Upper lobe of right lung (tissue), 1 donor: ENCODE measurements at places on chromosomes 4 and X.

DNA sequence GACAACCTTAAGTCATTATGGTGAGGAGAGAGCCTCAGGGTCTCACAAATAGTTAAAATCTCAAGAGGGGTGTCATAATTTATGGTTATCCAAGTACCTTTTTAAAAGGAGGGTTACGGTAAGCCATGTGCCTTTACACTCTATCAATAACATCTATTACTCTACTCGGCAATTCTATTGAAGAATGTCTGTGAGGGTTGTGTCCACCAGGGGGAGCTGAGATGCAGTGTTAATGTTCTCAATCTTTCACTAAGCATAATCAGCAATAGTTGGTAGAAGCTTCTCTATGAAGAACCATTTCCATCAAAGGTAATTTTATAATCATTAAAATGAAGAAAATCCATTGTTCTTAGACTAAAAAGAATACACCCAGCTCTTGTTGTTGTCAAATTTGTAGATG lies 457.4 kb downstream of the CENPC start:
- H3K27ac ChIP-seq = no peak overlapping the region
- H3K4me3 ChIP-seq = no peak overlapping the region
- no peak for DNase-seq
- no peaks in the 10 kb centered on the region for H3K27me3 ChIP-seq
- H3K36me3 ChIP-seq = no peaks in the 10 kb centered on the region

GRCh38 chr4:38452009-38452408 lies 212.0 kb upstream of the KLF3 start:
- no peaks in the 10 kb centered on the region for H3K4me1 ChIP-seq
- no peaks in the 10 kb centered on the region for H3K36me3 ChIP-seq
- no peak overlapping the region for H3K27ac ChIP-seq
- H3K4me3 ChIP-seq = no peak overlapping the region
- H3K27me3 ChIP-seq = no peaks in the 10 kb centered on the region

DNA sequence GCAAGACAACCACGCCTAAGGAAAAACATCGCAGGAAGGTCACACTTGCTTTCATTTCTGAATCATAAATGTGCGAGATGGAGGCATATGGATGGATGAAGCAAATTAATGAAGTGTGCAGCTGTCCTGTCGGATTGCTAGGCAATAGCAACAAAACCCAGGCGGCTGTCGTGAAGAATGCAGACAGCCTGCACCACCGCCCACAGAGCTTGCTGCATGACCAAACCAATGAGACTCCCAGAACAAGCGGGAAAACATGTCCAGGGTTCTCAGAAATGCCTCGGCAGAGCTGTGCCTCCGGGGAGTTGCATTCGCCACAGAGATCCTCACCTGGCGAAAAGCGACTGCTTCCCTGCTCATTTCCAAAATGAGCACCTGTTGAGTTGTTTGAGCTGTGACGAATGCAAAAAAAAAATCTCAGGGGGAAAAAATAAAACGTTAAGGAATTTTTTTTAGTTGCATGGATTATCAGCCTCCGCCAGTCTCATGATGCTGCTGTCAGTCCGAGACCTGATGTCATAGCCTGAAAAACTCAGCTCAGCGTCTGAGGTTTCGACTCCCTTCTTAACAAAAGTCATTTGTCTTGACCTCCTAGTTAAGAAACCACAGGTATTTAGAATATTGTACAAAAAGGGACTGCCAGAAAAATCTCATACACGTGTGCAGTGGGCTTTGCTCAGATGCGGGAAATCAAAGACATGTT lies 155.5 kb upstream of the MXRA5 start:
- H3K27me3 ChIP-seq = no peaks in the 10 kb centered on the region
- H3K27ac ChIP-seq = no peak overlapping the region
- no peak overlapping the region for H3K4me3 ChIP-seq
- H3K36me3 ChIP-seq = no peaks in the 10 kb centered on the region
- no peaks in the 10 kb centered on the region for H3K4me1 ChIP-seq

DNA sequence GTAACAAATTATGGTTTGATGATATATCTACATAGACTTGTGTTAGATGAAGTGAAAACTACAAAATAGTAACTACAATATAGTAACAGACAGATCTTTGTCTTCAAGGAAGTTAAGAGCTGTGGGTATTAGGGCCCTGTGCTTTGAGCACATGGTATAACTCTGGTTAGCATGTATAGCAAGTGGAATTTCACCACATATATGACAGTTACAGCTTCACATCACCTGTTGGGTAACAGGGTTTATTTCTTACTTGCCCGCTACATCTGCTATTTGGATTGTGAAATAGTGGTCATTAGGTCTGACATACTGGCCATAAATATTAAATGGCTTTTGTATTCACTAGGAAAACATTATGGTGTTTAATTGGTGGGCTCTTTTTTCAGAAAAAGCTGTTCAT lies 20.2 kb downstream of the OFD1 start:
- H3K4me3 ChIP-seq = no peak overlapping the region
- DNase-seq = no peak
- no peak overlapping the region for H3K27ac ChIP-seq
- no peaks in the 10 kb centered on the region for H3K27me3 ChIP-seq
- no peaks in the 10 kb centered on the region for H3K4me1 ChIP-seq
- H3K36me3 ChIP-seq = peaks cover 12% of the 10 kb centered on the region

GRCh38 chrX:74578137-74578536 lies 36.3 kb downstream of the RLIM start:
- no peaks in the 10 kb centered on the region for H3K36me3 ChIP-seq
- no peaks in the 10 kb centered on the region for H3K4me1 ChIP-seq
- H3K27ac ChIP-seq = no peak overlapping the region
- no peak for DNase-seq
- H3K27me3 ChIP-seq = no peaks in the 10 kb centered on the region

- H3K4me3 ChIP-seq = no peak overlapping the region
- H3K36me3 ChIP-seq = no peaks in the 10 kb centered on the region
- DNase-seq = no peak
These were observed 1213.4 kb downstream of the STIM2 start for GRCh38 chr4:28073860-28074555.

- H3K4me1 ChIP-seq = no peaks in the 10 kb centered on the region
- H3K27ac ChIP-seq = no peak overlapping the region
- H3K27me3 ChIP-seq = no peaks in the 10 kb centered on the region
- H3K36me3 ChIP-seq = no peaks in the 10 kb centered on the region
These were observed 488.7 kb downstream of the TRIML1 start for GRCh38 chr4:188627892-188628291.

- H3K4me1 ChIP-seq = no peaks in the 10 kb centered on the region
- DNase-seq = no peak
- no peak overlapping the region for H3K4me3 ChIP-seq
- no peaks in the 10 kb centered on the region for H3K36me3 ChIP-seq
These were observed 284.1 kb downstream of the ANTXR2 start for GRCh38 chr4:79788884-79789283.

GRCh38 chr4:8742546-8742945 lies 129.1 kb downstream of the HMX1 start:
- no peak overlapping the region for H3K27ac ChIP-seq
- H3K4me1 ChIP-seq = no peaks in the 10 kb centered on the region
- peak; percentile 42 for DNase-seq
- H3K27me3 ChIP-seq = peaks cover 7% of the 10 kb centered on the region
- no peak overlapping the region for H3K4me3 ChIP-seq
- H3K36me3 ChIP-seq = no peaks in the 10 kb centered on the region

DNA sequence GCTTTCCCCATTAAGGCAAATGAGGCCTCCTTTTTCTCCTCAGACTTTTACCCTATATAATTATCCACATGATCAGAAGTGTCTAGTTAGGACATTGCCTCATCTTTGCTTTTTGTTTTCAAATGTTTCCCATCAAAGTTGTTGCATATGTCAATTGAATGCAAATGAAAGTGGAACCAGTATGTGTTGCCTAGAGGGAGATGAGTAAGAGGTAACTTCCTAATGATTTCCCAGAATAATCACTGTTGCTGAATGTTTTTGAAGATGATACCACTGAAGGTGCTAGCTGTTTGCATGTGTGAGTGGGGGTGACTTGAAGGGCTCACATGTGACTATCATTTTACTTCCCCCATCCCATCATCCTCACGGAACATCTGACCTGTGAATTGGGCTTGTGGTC lies 33.9 kb downstream of the PAK3 start:
- no peaks in the 10 kb centered on the region for H3K27me3 ChIP-seq
- no peak for DNase-seq
- no peaks in the 10 kb centered on the region for H3K4me1 ChIP-seq
- no peak overlapping the region for H3K27ac ChIP-seq
- H3K36me3 ChIP-seq = no peaks in the 10 kb centered on the region

DNA sequence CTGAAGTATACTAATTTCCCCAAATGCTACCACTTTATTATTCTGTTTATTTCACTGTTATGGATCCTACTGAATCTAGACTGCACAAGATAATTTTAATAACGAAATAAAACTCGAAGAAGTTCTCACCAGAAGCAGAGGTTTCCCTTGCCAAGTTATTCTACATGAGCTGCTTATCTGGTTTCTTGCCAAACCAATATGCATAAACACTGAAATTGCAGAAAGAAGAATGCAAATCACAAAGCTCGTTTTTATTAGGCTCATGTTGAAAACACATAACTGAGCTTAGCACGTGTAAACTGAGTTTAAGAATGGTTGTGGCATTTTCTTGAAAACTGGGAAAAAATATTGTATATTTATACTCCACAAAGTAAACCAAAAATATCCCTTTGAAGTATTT lies 35.9 kb downstream of the GRID2 start:
- no peak overlapping the region for H3K27ac ChIP-seq
- H3K36me3 ChIP-seq = no peaks in the 10 kb centered on the region
- H3K4me3 ChIP-seq = no peak overlapping the region
- no peaks in the 10 kb centered on the region for H3K4me1 ChIP-seq

DNA sequence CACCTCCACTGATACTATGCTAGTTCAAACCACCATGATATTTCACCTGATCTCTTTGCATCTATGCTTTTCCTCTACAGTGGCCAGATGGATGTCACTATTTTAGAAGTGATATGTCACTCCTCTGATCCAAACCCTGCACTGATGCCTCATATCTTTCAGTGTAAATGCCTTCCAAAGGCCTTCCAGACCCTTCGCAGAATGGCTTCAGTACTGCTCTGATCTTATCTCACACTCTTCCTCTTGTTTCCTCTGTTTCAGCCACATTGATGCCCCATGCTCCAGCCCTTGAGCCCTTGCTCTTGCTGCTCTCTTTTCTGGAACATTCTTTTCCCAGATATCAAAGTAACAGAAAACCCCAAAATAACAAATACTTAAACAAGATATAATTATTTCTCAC lies 17.9 kb downstream of the MID1IP1 start:
- no peaks in the 10 kb centered on the region for H3K36me3 ChIP-seq
- H3K4me1 ChIP-seq = no peaks in the 10 kb centered on the region
- no peak for DNase-seq
- H3K27ac ChIP-seq = no peak overlapping the region
- H3K4me3 ChIP-seq = no peak overlapping the region

- DNase-seq = no peak
- H3K27me3 ChIP-seq = no peaks in the 10 kb centered on the region
- no peak overlapping the region for H3K27ac ChIP-seq
- no peak overlapping the region for H3K4me3 ChIP-seq
- H3K4me1 ChIP-seq = no peaks in the 10 kb centered on the region
These were observed 49.7 kb upstream of the TMEM150C start for GRCh38 chr4:82611527-82611926.

DNA sequence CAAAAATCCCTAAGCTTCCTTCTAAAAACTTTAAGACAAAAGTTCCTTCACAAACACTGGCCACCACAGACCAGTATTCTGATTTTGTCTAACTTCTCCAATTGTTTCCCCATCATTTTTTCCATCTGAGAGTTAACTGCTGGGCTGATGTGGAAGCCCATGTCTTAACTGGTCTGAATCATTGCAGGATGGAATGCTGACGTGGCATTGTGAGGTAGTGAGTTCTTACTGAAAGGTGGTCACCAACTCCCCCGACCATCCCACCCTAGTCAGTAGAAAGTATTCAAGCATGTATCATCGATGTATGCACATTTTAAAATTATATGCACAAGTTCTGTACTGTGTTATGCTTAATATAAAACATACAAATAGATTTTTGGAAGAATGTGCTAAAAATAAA lies 99.1 kb upstream of the SMIM10 start:
- H3K4me1 ChIP-seq = no peaks in the 10 kb centered on the region
- peaks cover 5% of the 10 kb centered on the region for H3K36me3 ChIP-seq
- no peak overlapping the region for H3K27ac ChIP-seq

DNA sequence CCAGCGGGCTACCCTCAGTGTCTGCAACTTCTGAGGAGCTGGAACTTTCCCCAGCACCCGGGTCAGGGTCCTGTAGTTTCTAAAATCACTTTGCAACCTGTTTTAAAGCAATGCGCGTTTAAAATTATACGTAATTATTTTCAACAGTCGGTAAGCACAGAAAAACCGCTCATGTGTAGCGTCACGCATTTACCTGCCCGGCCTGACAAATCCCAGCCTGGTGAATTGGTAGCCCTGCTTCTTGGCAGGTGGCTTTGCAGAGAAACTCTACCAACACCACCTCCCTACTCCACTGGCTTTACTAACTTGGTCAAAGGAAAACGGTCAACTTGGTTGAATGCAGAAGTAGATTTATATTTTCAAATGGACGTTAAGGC lies 640 bp downstream of the BANK1 start:
- H3K4me1 ChIP-seq = no peaks in the 10 kb centered on the region
- peak overlapping the region; percentile 75 for H3K27ac ChIP-seq
- no peak for DNase-seq
- no peaks in the 10 kb centered on the region for H3K36me3 ChIP-seq
- H3K4me3 ChIP-seq = peak overlapping the region; percentile 55

- no peak for DNase-seq
- no peaks in the 10 kb centered on the region for H3K36me3 ChIP-seq
- H3K27ac ChIP-seq = no peak overlapping the region
These were observed 167.3 kb downstream of the SLIT2 start for GRCh38 chr4:20418861-20419451.

GRCh38 chr4:142598132-142598531 lies 248.0 kb downstream of the INPP4B start:
- H3K4me1 ChIP-seq = no peaks in the 10 kb centered on the region
- H3K27ac ChIP-seq = no peak overlapping the region
- no peak for DNase-seq
- no peaks in the 10 kb centered on the region for H3K36me3 ChIP-seq

DNA sequence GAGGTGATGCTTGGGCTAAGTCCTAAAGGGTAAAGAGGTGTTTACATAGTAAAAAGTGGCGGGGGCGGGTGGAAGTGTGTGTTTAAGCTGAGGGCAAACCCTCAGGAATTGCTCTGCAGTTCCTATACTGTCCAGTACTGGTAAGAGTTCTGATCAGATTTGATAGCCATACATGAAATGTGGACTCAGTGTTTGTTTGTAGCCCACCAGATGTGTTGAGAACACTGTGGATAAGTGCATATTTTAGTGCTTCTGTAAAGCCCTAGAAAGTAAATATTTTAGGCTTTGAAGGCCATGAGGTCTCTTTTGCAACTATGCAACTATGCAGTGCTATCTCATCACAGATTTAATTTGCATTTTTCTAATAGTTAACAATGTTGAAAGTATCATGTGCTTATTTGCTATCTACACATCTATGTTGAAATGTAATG lies 80.7 kb upstream of the EOLA2 start:
- no peak overlapping the region for H3K27ac ChIP-seq
- no peaks in the 10 kb centered on the region for H3K36me3 ChIP-seq
- H3K4me1 ChIP-seq = no peaks in the 10 kb centered on the region
- DNase-seq = no peak
- no peaks in the 10 kb centered on the region for H3K27me3 ChIP-seq

GRCh38 chr4:173333658-173334084 lies 487 bp downstream of the HMGB2 start:
- DNase-seq = peak; percentile 88
- peaks cover 21% of the 10 kb centered on the region for H3K4me1 ChIP-seq
- no peaks in the 10 kb centered on the region for H3K27me3 ChIP-seq
- H3K36me3 ChIP-seq = peaks cover 38% of the 10 kb centered on the region

- H3K4me1 ChIP-seq = no peaks in the 10 kb centered on the region
- no peaks in the 10 kb centered on the region for H3K27me3 ChIP-seq
- no peak for DNase-seq
- no peaks in the 10 kb centered on the region for H3K36me3 ChIP-seq
- no peak overlapping the region for H3K27ac ChIP-seq
These were observed 498.2 kb downstream of the KCNIP4 start for GRCh38 chr4:21450331-21450730.
